WTC11 (cell line): ENCODE measurements at places on chromosomes 3 and 15. TPM values are rescaled to one million over a fixed set of nuclear protein-coding genes. Genes with fewer than 3 reads are reported as not detected.

GRCh38 chr15:52378746-52379394 lies 83.3 kb upstream of the MYO5C start:
- H3K4me1 ChIP-seq: no peaks in the 10 kb centered on the region
- H3K27me3 ChIP-seq: no peaks in the 10 kb centered on the region
- H3K4me3 ChIP-seq: no peak overlapping the region
- DNase-seq: no peak

- H3K36me3 ChIP-seq: no peaks in the 10 kb centered on the region
- H3K27me3 ChIP-seq: peaks cover 25% of the 10 kb centered on the region
- H3K4me1 ChIP-seq: peaks cover 17% of the 10 kb centered on the region
- DNase-seq: peak; percentile 72
- H3K27ac ChIP-seq: no peak overlapping the region
Measured at GRCh38 chr3:49554633-49555265, 472 bp downstream of the BSN start.

DNA sequence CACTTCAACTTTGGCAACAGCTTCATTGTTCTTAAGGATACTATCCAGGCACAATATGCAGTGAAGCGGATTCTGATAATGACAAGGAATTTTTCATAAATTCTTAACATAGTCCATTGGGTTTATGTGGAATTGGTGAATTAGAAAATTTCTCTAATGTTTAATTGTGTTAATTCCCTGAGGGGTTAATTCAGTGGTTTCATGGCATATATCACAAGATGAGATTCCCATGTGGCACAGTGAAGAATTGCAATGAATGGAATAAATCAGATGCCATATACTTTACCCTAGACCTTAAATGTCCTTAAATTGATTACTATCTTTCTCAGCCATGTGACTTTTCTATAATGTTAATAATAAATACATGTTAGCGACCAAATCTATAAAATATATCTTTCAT lies 1244.1 kb downstream of the ROBO2 start:
- H3K27ac ChIP-seq: no peak overlapping the region
- DNase-seq: no peak
- peaks cover 45% of the 10 kb centered on the region for H3K4me1 ChIP-seq
- no peak overlapping the region for H3K4me3 ChIP-seq
- peaks cover 8% of the 10 kb centered on the region for H3K36me3 ChIP-seq
- peaks cover 9% of the 10 kb centered on the region for H3K27me3 ChIP-seq

GRCh38 chr15:90988296-90988695 lies 6.0 kb downstream of the PRC1 start:
- no peaks in the 10 kb centered on the region for H3K27me3 ChIP-seq
- H3K4me3 ChIP-seq: no peak overlapping the region
- H3K27ac ChIP-seq: peak overlapping the region; percentile 57
- H3K36me3 ChIP-seq: peaks cover 12% of the 10 kb centered on the region

DNA sequence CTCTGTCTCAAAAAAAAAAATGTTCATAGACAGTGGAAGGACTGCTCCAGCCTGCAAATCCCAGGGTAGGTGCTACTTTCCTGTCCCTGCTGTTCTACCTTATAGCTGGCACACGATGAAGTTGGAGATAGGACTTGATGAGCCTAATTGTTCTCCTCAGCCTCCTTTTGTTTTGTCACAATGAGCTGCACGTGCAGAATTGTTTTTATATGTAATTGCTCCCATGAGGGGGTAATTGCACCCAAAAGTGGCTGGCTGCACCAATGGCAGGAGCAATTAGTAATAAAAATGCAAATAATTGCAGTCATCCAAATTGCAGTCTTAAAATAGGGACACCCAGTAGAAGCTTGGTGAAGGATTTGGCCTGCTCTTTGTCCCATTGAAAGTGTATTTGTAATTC lies 63.0 kb upstream of the PFN2 start:
- no peak overlapping the region for H3K27ac ChIP-seq
- H3K27me3 ChIP-seq: peaks cover 34% of the 10 kb centered on the region
- H3K36me3 ChIP-seq: 0 out of 2 replicates have a peak, but pooled peaks cover 2% of the 10 kb centered on the region
- H3K4me1 ChIP-seq: peaks cover 64% of the 10 kb centered on the region
- no peak for DNase-seq

DNA sequence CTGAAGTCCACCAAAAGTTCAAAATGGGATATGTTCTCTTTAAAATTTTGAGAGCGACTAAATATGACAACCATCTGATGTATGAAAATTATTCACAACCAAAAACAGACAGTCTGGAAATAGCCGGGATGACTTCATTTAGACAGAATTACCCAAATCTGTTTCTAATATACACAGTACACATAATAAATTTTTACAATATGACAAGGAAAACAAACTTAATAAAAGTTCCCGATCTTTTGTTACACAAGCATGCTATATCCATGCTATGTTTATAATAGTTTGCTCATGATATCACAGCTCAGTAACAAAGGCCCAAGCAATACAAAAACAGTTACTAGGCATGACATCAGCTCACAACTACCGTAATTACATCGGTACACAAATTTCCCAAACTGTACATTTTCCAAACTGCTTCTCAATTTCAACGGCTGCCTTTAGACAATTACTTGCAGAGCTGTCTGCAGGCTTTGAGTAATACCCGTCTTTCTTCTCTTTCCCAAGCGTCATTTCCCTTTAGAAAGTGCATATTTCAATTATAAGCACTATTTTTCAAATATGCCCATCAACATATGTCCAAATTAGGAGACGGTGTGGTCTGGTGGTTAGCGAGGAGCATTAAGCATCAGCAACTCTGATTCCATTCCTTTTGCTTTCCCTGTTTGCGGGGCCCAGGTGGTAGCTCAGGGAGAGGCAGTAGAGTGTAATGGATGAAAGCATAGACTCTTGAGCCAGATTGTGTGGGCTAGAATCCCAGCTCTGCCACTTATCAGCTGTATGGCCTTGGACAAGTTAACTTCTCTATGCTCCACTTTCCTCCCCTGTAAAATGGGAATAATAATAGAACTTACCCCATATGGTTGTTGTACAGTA lies 481.2 kb downstream of the FOXP1 start:
- H3K27me3 ChIP-seq: no peaks in the 10 kb centered on the region
- no peaks in the 10 kb centered on the region for H3K36me3 ChIP-seq
- H3K27ac ChIP-seq: no peak overlapping the region
- H3K4me1 ChIP-seq: peaks cover 16% of the 10 kb centered on the region

GRCh38 chr3:152959307-152959706 lies 124.4 kb downstream of the P2RY1 start:
- no peak overlapping the region for H3K27ac ChIP-seq
- no peak overlapping the region for H3K4me3 ChIP-seq
- H3K27me3 ChIP-seq: no peaks in the 10 kb centered on the region
- DNase-seq: no peak
- 0 out of 2 replicates have a peak, but pooled peaks cover 3% of the 10 kb centered on the region for H3K4me1 ChIP-seq
- H3K36me3 ChIP-seq: peaks cover 13% of the 10 kb centered on the region

GRCh38 chr15:84781495-84781894 lies 33.1 kb downstream of the ZNF592 start:
- no peak overlapping the region for H3K4me3 ChIP-seq
- no peaks in the 10 kb centered on the region for H3K27me3 ChIP-seq
- H3K36me3 ChIP-seq: peaks cover 31% of the 10 kb centered on the region

- no peaks in the 10 kb centered on the region for H3K27me3 ChIP-seq
- H3K4me3 ChIP-seq: peak within 1 kb of the TSS; percentile 97
- peak; percentile 95 for DNase-seq
- H3K36me3 ChIP-seq: peaks cover 48% of the 10 kb centered on the region
- peaks cover 25% of the 10 kb centered on the region for H3K4me1 ChIP-seq
Measured at GRCh38 chr3:49104427-49105291, at the start of gene QARS1. Gene QARS1 (minus strand): TSS chr3:49104757. CDS start chr3:49104733, 24 bp downstream.

DNA sequence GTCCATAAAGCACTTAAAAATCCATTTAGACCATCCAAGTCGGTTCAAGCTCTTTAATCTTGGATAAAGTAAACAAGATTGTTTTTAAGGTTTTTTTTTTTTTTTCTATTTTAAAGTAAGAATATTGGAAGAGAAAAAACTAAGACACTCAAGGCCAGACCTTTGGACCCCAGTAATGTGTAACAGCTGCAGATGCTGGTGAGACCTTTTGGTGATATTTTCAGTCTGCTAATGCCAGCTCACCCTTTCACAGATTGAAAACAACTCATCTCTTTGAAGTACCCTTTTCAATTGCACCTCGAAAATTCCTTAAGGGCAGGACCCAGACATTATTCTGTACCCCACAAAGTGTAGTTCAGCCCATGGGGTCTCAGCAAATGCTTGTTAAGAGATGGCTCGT lies 260.7 kb upstream of the CTNNB1 start:
- H3K27me3 ChIP-seq: no peaks in the 10 kb centered on the region
- no peaks in the 10 kb centered on the region for H3K36me3 ChIP-seq
- no peaks in the 10 kb centered on the region for H3K4me1 ChIP-seq

DNA sequence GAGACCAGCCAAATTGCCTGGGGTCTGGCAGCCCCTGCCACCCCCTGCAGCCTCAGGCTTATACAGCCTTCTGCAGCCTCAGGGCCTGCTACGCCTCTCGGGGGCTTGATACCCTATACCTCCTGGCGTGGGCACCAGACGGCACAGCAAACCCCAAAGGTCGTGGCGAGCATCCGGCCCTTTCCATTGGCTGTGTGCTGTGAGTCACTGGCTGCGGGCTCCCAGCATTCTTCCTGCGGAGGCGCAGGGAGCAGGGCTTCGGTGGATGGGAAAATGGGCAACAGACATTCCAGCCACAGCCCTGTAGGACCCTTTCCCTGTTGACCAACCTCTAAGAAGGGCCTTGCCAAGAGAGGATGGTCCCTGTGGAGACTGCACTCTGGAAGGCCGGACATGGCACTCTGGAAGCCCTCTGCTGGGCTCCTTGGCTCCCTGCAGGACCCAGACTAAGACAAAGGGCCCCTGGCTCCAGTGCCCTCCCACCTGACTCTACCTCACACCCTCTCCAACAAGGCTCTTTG lies 59.6 kb downstream of the ITGA11 start:
- peaks cover 2% of the 10 kb centered on the region for H3K4me1 ChIP-seq
- no peak overlapping the region for H3K4me3 ChIP-seq
- H3K27me3 ChIP-seq: no peaks in the 10 kb centered on the region
- no peak overlapping the region for H3K27ac ChIP-seq
- DNase-seq: peak; percentile 62
- no peaks in the 10 kb centered on the region for H3K36me3 ChIP-seq

- H3K36me3 ChIP-seq: peaks cover 35% of the 10 kb centered on the region
- DNase-seq: no peak
- no peaks in the 10 kb centered on the region for H3K4me1 ChIP-seq
- H3K27ac ChIP-seq: no peak overlapping the region
- H3K27me3 ChIP-seq: no peaks in the 10 kb centered on the region
Measured at GRCh38 chr3:181512787-181513186, 198.9 kb upstream of the SOX2 start.

The DLL4 gene
- 0.94 to 1.6 TPM (median 1.1 TPM) in 3 replicates for total RNA-seq

The MEX3B gene
- total RNA-seq: 8.5 to 8.9 TPM (median 8.8 TPM) in 3 replicates

The SPINK8 gene
- not detected in 3 replicates for total RNA-seq

The GOLGA6L4 gene
- 2.1 to 3.5 TPM (median 2.4 TPM) in 3 replicates for total RNA-seq

The CHRFAM7A gene
- total RNA-seq: 6.2 to 8.7 TPM (median 8.2 TPM) in 3 replicates

The EPHB1 gene
- total RNA-seq: 7.0 to 9.9 TPM (median 8.2 TPM) in 3 replicates

The SLC2A2 gene
- total RNA-seq: 0.16 TPM in 1 of 3 replicates, not detected in the others

The ALDH1L1 gene
- total RNA-seq: 0.78 to 2.0 TPM (median 1.2 TPM) in 3 replicates
